Activated CD4-positive, alpha-beta memory T cell treated with anti-CD3 and anti-CD28 coated beads, Interleukin-2, amount 10 ng/mL, durations not matched to agents 7 days and 5 days (primary cell): ENCODE measurements at places on chromosomes 3 and 15.

GRCh38 chr3:141945726-141946485, 69.5 kb downstream of the ATP1B3 start:
- no peak for DNase-seq

- DNase-seq = no peak
Measured at GRCh38 chr3:159148466-159148865, 346.6 kb downstream of the MFSD1 start.

DNA sequence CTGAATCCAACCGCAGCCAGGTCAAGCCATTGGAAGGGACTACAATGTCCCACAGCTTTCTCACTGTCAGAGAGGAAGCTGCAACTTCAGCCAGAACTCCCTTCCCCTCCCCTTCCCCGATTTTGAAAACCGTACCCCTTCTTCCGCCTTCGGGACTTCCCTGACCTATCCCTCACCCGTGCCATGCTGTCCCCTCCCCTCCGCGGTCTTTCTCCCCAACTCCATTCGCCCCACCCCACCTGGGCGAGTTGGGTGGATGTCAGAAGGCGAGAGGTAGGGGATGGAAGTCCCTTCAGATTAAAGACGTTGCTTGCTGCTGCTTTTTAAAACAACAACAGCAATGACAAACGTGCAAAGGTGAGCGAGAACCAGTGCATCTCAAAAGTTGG, 723 bp downstream of the CPNE4 start:
- no peak for DNase-seq

- DNase-seq = no peak
Measured at GRCh38 chr3:58161435-58162398, 49.1 kb downstream of the DNASE1L3 start.

DNA sequence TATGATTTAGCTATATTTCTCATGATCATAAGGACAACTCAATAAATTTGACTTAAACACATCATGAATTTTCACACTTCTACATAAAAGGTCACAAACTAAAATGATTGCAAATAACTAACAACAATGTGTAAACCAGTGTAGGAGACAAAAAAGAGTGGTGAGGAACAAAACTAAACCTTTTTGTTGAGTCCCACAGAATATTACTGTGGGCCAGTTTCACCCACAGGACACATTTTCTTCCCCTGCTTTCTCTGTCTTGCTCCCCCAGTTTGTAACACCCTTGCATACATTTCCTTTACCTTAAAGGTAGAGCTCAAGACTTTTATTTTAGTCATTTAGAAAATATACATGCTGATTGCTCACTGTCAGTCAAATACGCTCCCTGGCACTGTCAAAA, 130.9 kb upstream of the GOLGA6L6 start:
- no peak for DNase-seq

GRCh38 chr15:74319596-74320351, 47.7 kb downstream of the CYP11A1 start:
- no peak for DNase-seq
